ENCODE measurements at places on chromosomes 11 and 22.

DNA sequence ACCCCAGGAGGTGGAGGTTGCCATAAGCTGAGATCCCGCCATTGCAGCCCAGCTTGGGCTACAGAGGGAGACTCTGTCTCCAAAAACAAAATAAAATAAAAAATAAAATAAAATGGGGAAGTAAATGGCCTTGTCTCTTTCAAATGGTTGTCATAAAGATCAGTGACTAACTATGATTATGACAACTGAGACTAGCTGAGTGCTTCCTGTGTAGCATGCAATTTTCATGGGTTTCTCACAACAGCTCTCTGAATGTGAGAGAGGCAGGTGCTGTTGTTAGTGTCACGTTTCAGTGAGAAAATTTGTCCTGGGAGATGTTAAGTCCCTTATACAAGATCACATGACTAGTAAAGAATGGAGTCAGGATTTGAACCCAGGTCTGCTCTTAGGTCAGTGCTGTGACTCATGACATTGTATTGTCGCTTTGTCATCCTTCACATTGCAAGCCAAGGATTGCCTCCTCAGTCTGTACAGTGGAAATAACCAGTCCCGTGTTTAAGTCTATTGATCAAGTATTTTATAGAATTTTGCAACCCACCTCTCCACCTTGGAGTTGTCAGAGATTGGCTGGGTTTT lies 163.3 kb upstream of the CCDC90B start:
- no peak for DNase-seq

GRCh38 chr11:70405679-70406395 lies 7.5 kb downstream of the CTTN start:
- DNase-seq = no peak

DNA sequence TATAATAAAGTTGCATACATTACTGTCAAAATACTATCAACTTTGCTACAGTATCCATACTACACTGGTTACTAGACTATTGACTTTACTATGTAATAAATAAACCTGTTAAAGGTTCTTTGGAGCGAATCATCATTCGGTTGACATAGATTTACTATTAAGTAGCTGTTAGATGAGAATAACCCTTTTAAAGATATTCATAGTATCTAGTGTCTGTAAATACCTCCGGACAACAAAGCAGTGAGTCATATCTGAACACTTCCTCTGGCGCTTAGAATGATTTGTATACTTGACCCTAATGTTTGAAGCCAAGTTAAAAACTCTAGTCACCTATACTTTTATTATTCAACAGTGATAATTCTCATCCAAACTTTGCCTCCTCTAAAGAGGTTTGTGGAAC lies 84.7 kb downstream of the MSANTD4 start:
- no peak for DNase-seq

DNA sequence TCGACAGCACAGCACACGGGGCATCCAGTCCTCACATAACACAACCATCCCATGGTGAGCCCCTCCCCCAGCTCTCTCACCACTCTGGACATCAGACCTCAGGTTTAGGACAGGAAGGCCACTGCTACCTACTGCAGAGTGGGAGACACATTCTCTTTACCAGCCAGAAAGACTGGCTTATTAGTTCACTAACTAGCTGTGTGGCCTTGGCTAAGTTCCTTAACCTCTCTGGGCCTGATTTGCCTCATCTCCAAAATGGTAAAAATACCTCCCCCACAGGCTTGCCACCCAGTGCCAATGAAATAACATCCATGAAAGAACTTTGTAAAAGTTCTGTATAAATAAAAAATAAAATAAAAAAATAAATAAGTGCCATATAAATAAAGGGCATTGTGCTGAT lies 32.1 kb downstream of the USH1C start:
- no peak for DNase-seq

- DNase-seq = no peak
Measured at GRCh38 chr22:42714768-42715390, 5.8 kb downstream of the A4GALT start.

GRCh38 chr11:47222696-47223095 lies 7.9 kb downstream of the DDB2 start:
- DNase-seq = no peak
